NCI-H460 (cell line): ENCODE measurements at places on chromosomes 4 and X.

GRCh38 chr4:153058671-153059060 lies 122.5 kb downstream of the FHDC1 start:
- DNase-seq, result no peak

DNA sequence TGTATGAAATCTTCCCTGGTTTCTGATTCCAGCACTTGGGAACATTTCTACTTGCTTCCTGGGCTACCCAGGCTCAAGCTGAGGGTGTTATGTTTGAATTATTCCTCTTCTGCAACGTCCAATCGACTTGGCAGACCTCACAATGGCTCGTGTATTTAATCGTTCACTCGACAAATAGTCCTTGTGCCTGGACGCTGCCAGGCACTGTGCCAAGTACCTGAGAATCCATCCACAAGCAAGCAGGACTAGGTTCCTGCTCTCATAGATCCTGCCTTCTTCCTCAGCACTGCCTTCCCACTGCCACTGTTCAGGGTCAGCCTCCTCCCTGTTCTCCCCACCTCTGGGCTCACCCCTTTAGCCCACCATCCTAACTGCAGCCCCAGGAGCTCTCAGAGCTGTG lies 113.3 kb downstream of the EFNB1 start:
- no peak for DNase-seq

- DNase-seq, result no peak
Measured at GRCh38 chrX:140432346-140433175, 72.3 kb downstream of the SOX3 start.

- no peak for DNase-seq
Measured at GRCh38 chr4:141241986-141242385, 21.3 kb downstream of the ZNF330 start.

DNA sequence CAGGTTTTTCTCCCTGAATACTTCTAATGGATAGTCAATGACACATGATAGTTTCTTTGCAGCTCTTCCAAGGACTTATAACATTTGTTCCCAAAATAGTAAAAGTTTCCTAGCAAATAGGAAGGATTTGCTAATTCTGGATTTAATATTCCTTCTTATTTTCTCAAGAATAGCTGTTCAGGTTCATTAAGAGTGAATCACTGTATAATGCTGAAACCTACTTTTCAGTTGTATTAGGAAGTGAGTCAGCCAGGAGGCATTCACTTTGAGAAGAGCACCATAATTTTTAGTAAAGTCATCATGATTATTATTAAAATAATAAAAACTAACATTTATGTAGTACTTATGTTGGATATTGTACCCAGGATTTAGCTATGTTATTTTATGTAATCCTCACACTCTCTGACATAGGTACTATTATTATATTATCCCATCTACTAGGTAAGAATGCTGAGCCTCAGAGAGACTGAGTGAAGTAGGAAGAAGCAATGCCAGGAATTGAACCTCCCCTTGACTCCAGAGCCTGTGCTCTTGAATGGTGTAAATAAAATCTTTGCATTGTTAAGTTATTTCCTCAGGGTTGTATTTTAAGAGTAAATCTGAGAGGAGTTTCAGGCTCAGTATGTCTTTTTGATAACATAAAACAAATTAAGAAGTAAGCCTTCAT lies 114.8 kb downstream of the REELD1 start:
- no peak for DNase-seq

- DNase-seq, result no peak
Measured at GRCh38 chr4:138405934-138406567, 163.9 kb upstream of the SLC7A11 start.

DNA sequence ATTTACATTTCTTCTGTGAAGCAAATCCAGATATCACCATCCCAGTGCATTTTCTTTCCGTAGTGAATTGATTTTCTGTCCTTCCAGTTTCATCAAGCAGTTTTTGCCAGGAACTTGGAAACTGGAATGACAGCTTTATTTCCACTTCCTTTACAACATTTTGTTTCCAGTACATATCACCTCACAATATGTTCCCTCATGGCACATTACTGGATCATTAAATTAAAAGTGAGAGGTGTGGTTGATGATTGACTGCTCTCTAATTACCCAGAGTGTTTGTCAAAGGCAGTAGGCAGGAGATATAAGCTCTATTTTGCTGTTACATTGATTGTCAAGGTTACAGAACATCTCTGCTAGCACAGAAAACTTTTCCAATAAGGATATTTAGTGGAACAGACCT lies 22.3 kb upstream of the ACE2 start:
- DNase-seq, result no peak

DNA sequence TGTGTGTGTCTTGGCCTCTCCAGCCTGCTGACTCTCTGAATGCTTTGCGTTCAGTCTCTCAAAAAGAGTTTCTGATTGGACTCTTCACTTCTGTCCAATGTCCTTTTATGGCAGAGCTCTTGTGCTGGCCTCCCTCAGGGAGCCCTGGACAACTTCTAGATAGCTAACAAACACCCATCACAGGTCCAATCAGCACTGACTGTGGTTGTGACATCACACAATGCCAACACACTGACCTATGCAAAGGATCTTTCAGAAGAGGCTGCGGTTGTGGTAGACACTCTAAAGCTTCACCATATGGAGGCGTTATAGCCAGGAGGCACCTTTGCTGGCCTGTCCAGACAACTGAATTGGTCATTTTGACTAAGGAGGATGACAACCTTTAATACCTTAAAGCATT lies 53.8 kb upstream of the LSM6 start:
- no peak for DNase-seq

- no peak for DNase-seq
Measured at GRCh38 chr4:5755679-5756078, 44.7 kb downstream of the EVC start.

DNA sequence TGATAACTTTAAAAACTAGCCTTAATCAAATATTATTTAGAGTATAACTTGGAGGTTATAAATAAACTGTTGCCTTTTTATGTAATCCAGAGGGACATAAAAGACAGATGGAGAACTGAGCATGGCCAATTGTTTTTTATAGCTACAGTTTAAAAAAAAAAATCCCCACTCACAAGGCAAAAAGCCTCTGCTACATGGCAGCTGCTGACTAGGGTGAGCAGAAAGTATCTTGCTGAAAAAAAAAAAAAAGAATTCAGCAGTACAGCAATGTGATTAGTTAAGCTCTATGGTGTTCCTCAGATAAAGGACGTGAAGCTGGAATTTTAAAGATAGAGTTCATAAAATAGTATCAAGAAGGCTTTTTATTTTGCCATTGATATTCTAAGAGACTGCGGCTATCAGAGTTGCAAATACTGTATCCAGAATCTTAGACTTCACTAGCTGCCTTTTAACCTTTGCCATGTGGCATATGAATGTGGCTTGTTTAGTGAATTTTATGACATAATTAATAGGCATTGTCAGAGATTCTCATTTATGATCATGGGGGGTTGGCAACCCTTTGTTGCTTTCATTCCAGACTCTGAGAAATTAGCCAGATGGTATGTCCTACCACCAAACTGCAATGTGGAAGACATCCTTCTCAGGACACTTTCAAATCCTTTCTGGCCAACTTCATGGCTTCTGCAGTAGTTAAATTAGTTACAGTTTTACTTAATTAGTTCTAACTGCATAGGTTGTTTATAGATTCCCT lies 498.0 kb downstream of the STPG2 start:
- DNase-seq, result no peak

DNA sequence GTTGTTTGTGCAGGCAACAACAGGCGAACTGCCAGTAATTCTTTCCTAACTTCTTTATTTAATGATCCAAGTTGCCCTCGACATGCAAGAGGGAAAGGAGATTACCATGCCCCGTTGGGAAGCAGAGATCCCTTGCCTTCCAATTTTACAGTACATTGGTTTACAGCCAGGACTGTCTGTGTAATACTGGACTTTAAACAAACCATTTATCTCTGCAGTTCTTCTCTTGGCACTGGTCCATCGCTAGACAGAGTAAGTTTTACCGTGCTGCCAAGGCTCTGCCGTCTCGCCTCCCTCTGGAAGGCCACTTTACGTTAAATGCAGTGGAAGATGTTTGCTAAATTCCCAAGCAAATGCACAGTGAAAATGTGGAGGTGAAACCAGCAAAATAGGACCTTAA lies 660.3 kb upstream of the PRKX start:
- DNase-seq, result no peak

GRCh38 chr4:26238426-26238777 lies 82.4 kb upstream of the RBPJ start:
- no peak for DNase-seq
